Central memory CD8-positive, alpha-beta T cell (primary cell): ENCODE measurements at places on chromosomes 5 and 9.

DNA sequence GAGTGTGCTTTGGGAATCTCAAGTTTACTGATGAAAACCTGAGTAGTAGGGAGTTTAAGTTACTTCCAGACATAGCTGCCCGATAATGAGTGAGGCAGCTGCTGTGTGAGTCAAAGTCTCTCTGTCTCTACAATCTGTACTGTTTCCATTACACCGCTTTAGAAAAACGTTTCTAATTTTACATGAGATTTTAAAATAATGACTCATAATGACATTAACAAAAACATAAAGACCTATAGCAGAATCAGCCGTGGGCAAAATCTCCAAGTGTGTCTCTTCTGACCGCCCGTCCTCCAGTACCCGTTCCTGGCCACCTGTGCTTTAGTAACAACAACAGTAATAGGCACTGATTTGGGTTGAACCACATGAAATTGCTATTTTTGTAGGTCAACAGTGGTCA is 69.6 kb upstream of the PRRC1 start:
- no peak for DNase-seq

GRCh38 chr5:16585041-16585667 is 31.6 kb downstream of the RETREG1 start:
- DNase-seq: no peak

DNA sequence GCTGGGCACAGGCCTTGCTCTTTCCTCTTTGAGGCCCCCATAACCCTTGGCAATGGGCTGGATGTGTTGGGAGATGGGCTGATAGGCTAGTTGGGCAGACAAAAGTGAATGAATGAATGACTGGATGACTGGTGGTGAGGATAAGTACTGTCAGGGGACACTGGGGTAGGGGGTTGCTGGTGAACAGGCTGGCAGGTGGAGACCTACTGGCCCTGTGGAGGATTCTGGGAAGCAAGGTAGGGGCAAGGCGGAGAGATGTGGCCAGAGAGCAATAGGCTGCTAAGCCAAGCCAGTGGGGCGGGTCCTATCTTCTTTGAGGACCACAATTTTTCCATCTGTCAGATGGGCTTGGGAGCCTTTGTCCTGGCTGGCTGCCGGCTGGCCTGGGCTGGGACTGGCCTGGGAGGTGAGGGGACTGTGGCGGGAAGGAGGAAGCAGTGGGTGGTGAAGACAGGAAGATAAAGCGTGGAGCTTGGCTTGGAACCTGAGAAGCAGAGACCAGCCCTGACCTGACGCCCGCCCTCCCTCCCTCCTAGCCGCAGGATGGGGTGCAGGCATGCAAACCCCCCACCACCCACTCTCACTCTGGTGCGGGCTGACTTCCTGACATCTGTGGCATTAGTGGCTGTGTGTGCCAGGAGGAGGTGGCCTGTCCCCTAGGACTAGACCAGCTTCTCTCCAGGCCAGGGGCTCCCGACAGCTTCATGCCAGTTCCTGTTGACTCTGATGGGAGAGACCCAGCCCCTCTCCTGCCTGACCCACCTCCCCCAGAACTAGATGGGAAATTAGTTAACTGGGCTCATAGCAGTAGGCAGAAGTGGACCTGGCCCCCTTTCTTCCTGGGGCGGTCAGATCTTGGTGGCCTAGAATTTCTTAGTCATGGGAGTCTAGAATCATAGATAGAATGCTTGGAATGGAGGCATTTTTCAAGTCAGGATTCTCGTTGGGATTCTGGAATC is 9.5 kb downstream of the CXXC5 start:
- no peak for DNase-seq

DNA sequence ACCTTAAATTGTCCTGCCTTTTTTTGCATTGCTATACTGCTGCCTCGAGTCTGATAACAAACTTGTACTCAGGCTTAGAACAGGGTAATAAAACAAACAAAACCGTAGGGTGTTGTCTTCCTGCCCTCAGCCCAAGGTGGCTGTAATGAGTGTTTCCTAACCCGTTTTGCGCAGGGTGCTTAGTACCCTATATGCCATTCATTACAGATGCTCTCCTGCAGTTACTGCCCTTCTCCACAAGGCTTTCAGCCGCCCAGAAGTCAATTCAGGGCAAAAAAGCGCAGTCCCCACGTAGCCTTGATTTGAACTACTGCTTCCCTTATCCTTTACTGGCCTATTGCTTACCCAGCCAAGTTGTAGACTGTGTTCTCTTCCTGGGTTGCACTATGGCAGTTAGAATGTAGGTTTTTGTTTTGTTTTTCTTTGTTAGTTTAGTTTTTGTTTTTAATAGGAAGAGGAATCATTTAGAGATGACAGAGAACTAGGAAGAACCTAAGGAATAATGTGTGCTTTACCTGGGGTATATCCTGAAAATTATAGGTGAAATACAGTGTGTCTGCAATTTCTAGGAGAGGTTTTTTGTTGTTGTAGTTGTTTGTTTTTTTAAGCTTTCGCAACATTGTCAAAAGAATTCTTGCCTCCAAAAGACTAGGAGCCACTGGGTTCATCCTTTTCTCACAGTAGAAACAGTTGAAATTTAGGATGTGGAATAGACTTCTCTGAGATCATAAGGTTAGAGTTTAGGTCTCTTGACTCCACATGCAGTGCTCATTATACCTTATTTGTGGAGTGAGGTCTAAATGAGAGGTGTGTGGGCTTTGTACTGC is 1.3 kb downstream of the HMGXB3 start:
- DNase-seq: peak; percentile 35

GRCh38 chr9:114385397-114386181 is 2.2 kb downstream of the AKNA start:
- DNase-seq: peak; percentile 81

GRCh38 chr9:2260417-2261306 is 245.5 kb downstream of the SMARCA2 start:
- DNase-seq: no peak

- DNase-seq: no peak
Measured at GRCh38 chr5:39648085-39648847, 223.5 kb upstream of the DAB2 start.

DNA sequence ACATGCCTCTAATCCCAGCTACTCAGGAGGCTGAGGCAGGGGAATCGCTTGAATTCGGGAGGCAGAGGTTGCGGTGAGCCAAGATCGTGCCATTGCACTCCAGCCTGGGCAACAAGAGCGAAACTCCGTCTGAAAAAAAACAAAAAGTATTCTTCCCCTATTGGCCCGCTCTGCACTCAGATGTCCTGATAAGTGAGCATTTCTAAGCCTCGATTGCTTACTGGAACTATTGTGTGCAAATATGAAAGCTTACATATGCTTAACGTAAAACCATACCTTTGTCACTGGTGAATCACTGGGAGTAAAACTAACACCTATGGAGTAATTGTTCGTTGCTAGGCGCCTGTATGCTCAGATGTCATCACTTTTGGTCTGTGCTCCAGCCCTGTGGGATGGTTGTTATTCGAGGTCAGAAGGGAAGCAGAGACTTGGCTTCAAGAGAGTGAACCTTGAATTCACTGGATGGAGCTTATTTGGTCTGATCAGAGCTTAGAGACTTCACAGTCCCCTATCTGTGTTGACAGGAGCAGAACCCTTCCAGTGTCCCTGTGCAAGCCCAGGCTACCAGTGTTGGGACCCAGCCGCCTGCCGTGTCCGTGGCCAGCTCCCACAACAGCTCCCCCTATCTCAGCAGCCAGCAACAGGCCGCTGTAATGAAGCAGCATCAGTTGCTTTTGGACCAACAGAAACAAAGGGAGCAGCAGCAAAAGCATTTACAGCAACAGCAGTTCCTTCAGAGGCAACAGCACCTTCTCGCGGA is 25.3 kb upstream of the LTC4S start:
- DNase-seq: no peak

DNA sequence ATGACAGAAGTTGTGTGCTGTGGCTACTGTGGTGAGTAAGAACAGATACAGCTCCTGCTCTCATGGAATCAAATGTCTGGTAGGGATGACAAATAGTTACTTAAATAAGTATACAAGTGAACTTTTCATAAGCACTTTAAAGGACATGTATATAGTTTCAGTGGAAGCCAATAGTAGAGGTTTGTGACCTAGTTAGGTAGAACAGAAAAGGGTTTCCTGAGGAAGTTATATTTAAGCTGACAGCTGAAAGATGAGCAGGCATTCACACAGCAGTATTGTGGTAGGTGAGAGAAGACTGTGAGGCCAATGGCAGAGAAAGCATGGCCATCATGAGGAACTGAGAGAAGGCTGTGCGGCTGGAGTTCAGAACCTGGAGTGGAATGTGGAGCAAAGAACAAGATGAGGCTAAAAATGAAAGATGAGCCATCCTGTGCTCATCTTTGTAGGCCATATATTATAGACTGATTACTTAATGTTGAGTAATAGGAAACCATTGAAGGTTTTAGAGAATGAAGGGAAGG is 15.4 kb downstream of the FAM174A start:
- no peak for DNase-seq

DNA sequence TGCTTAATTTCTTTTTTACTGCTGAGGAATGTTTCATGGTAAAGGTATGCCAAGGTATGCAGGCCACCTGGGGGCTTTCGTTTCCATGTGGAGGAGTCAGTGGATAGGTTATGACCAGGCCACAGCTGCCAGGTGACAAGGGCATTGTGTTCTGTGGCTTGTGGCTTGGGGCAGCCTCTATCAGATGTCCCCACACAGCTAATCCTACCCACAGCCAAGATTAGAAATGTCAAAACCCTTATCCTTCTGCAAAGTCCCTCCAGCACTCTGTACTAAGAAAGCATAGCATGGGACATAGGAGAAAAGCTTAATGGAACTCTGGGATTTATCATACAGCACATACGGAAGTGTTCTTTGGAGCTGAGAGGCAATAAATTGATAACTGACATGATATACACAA is 171.2 kb upstream of the S1PR3 start:
- no peak for DNase-seq

DNA sequence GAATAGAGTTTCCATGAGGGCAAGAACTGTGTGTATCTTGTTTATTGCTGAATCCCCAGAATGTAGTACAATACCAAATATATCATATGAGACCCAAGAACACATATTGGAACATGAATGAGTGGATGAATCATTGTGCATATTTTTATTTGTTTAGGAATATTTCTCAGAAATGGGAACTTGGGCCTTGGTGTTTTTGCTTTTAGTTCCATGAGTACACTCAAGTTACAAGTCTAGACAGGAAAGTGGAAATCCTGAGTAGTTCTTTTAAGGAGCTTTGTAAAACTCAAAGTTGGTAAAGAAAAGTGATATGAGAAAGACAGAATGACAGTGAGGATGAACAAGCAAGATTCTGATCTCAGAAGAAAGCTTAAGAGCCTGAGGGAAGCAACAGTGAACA is 647.0 kb downstream of the EFNA5 start:
- no peak for DNase-seq

DNA sequence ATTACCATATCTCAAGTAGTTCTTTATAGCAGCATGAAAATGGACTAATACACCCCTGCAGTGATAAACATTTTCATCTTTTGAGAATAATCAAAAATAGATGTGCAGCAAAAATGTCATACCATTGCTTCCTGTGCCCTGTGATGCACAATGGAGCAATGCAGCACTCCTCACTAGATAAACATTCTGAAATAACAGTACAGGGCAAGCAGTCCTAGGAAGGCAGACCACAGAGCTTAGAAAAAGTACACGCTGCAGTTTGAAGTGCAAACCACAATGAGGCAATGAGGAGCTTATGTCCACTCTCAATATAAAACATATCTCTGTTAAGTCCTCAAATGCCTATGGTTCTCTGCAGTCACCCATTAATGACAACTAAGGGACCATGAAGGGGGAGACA is 367.6 kb downstream of the PDE4D start:
- DNase-seq: no peak

GRCh38 chr9:2859776-2860379 is 16.0 kb upstream of the PUM3 start:
- no peak for DNase-seq

DNA sequence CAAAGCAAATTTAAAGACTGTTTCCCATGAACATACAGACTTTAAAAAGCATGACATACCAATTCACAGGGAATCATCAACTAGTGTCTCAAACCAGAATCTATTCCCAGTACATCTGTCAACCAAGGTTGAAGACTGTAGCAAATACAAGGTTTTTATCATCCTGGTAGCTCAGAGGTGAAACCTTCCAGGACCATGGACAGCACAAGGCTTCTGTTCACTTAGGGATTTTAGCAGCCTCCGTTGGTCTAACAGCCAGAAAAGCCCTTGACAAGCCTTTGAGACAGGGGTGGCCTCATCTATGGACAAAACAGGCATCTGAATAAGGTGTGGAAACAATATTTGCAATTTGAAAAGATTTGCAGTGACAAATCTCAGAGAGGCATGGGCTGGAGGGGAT is 119.0 kb downstream of the TRIM32 start:
- no peak for DNase-seq
